ENCODE measurements at places on chromosomes 3 and 15. TPM values are rescaled to one million over a fixed set of nuclear protein-coding genes. Genes with fewer than 3 reads are reported as not detected.

GRCh38 chr3:48118322-48118721, 69.9 kb downstream of the CDC25A start:
- no peak for DNase-seq

DNA sequence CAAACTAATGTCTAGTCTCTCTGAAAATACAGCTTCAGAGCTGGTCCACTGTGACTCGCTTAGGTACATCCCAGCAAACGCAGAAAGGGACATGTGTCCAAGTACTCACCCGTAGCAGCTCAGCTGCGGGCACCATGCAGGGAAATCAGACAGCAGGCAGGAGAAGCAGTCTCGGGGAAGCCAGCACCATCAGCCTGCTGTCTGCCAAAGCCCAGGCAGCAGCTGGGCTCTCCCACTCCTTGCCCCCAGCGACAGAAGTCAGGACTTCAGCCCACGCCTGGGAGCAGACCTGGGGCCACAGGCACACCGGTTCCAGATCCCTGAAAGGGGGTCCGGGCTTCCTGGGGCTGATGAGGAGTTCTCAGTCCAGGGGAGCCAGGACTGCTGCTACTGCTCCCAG, 34.9 kb downstream of the SEMA5B start:
- DNase-seq: no peak

GOLGA6L2 gene
- total RNA-seq: not detected

- no peak for DNase-seq
These were observed 290.0 kb downstream of the ADAMTSL3 start for GRCh38 chr15:83943849-83944404.

- no peak for DNase-seq
These were observed 81.5 kb downstream of the SLC25A26 start for GRCh38 chr3:66302288-66302687.

PRR20G gene
- not detected for total RNA-seq

DNA sequence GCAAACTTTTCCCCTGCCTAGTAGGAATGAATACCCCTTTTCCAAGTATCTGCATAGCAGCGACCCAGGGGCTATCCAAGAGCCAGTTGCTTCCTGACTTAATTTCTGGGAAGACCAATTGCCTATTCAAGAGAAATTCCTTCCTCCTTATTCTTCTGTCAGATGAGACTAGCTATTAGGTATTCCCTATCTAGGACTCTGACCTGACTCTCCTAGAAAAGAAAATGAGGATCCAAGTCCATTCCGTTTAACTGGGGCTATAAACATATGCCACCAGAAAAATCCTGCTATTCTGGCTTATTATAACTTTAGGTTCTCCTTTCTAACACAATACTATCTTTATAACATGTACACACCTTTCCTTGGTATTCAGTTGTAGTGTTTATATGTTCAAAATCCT, 1.7 kb downstream of the HHLA2 start:
- no peak for DNase-seq

- no peak for DNase-seq
These were observed 29.7 kb upstream of the NR2F2 start for GRCh38 chr15:96300836-96301235.

- DNase-seq: no peak
These were observed 273.4 kb downstream of the TLE3 start for GRCh38 chr15:69824075-69824876.

SAXO2 gene
- total RNA-seq: 4.0 TPM

- DNase-seq: peak; percentile 3
These were observed 393.2 kb downstream of the SOX2 start for GRCh38 chr3:182104881-182105280.

BDH1 gene
- total RNA-seq: 7.9 TPM

C3orf49 gene
- total RNA-seq: not detected

DNA sequence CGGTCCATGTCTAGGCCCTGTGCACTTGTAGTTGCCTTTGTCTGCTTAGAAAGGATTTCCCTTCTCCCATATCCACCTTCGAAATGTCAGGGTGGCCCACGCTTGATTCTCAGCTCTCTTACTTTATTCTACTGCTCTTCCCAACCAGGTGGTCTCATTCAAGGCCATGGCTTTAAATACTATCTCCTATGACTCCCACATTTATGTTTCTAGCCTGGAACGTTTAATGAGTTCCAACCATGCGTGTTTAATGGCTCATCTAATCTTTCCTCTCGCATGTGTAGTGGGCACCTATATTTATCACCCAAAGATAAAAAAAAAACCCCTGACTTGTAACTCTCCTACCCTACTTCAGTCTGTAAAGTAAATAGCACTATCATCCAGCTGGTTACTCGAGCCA, 727.2 kb upstream of the CFAP20DC start:
- no peak for DNase-seq

DNA sequence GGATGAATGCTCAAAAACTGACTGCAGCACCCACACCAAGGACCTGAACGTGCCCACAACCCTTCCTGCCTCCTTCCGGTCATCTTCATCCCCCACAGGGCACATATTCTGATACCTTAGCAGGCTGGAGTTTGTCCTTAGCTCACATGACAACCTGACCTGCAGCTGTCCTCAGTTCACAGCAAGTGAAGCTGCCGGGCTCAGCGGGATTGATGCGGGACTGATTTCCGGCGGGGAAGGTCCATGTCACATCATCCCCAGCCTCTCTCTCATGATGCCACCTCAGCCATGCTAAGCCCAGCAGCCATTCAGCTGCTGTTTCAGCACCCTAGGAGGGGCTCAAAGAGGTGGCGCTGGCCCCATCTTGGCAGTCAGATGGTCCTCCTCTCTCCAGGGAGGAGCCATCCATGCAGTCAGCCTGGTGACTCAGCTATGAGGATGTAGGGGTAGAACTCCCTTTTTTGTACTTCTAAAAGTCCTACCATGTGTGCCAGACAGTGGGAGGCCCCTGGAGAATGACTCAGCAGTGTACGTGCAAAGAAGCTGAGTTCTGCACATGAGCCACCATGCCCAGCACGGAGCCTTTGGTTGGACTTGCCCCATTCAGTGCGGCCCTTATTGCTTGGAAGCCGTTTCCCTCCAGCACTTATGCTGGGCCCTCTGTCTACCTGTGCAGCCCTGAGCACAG, 9.5 kb downstream of the CA12 start:
- peak; percentile 84 for DNase-seq

DNA sequence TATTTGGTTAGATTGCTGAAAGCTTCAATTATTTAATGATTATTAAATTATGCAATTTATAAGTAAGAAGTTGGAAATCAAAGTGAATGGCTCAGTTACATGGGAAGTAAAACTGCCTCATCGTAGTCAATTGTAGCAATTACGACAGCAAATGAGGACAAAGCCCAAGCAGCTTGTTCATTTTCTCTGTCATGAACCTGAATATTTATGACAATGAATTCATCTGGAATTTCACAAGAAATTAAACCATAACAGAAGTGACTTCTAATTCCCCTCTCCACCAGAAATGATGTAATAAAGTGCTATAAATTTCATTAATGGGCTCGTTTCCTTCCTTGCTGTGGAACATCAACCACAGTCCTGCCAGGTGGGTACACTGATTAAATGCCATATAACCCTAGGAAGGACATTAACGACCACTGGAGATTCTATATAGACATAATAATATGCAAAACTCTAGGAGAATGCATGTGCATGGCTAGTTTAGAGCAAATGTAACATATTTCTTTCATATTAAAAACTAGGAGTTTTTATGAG, 273.8 kb upstream of the DCBLD2 start:
- no peak for DNase-seq

SLC6A11 gene
- 0.05 TPM for total RNA-seq

- no peak for DNase-seq
These were observed at the start of gene CHST13 for GRCh38 chr3:126523745-126524428. CHST13 (plus strand) TSS chr3:126524155; CDS start chr3:126524333, 178 bp downstream.

TGM4 gene
- 0.05 TPM for total RNA-seq

- no peak for DNase-seq
These were observed 878.5 kb downstream of the ROBO1 start for GRCh38 chr3:78889348-78889747.

DNA sequence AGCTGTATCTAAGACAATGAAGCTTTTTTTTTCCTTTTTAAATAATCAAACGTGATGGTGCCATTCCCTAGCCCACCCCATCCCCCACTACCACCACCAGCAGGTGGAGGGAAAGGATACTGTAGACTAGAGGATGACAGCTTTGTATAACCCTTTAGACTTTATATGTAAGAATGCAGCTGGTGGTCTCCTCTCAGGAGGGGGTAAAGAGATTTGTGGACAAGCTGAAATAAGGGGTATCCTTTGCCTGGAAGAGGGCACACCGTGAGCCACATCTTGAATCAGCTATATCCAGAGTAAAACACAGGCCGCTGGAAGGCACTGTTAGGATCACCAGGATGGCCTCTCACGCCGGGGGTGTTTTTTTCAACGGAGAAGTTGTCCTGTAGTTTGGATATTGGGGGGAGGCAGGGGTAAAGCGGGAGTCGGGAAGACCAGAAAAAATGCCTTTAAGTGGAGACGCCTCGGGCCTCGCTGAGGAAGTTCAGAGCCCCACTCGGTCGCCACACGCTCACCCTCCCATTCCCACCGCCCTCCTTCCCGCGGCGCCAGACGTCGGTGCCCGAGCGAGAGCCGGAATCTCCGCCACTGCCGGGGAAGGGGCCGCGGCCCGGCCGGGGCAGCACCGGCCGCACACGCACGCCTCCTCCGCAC, 986 bp downstream of the KPNA4 start:
- DNase-seq: peak; percentile 28

GRCh38 chr3:193701953-193702635, 109.1 kb downstream of the OPA1 start:
- no peak for DNase-seq

DNA sequence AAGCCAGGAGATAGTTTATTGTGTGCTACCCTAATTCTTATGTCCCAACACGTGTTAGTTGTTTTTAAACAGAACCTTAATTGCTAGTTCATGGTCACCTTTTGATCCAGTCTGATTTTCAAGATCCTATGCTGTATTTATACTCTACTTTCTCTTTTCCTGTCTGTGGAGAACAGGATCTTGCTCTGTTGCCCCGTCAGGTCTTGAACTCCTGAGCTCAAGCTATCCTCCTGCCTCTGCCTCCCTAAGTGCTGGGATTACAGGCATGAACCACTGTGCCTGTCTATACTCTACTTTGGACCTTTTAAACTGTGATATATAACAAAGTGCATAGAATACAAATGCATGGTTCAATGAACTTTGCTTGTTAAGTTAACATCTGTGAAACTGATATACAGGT, 44.7 kb upstream of the TSC22D2 start:
- DNase-seq: no peak

SEC22A gene
- total RNA-seq: 23.4 TPM

DNA sequence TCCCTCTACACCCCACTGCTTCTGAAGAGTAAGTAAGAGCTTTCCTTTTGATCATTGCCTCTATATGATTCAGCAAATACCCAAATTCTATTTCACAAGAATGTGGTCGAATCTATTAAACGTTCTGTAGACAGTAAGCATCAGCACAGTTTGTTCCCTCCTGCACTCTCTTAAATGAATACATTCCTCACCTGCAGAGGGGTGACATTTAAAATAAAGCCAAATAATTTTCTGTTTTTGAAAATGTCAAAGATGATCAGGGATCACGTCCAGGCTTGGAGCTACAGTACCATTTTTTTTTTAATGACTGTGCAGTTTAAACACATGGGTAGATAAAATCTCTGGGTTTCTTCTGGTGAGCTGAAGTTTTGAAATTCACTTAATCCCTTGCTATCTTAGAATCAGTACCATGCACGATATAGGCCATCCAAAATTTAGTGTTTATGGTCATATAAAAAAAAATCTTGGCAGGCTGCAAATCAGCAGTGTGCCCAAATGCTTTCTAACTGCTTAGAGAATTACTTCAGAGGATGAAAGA, 12.8 kb downstream of the PYDC2 start:
- no peak for DNase-seq

GRCh38 chr3:29789686-29790085, 508.8 kb downstream of the RBMS3 start:
- DNase-seq: no peak

SYNPR gene
- total RNA-seq: not detected

GRCh38 chr15:38088971-38089370, 154.5 kb downstream of the TMCO5A start:
- DNase-seq: no peak

WDR93 gene
- total RNA-seq: 0.05 TPM

DNA sequence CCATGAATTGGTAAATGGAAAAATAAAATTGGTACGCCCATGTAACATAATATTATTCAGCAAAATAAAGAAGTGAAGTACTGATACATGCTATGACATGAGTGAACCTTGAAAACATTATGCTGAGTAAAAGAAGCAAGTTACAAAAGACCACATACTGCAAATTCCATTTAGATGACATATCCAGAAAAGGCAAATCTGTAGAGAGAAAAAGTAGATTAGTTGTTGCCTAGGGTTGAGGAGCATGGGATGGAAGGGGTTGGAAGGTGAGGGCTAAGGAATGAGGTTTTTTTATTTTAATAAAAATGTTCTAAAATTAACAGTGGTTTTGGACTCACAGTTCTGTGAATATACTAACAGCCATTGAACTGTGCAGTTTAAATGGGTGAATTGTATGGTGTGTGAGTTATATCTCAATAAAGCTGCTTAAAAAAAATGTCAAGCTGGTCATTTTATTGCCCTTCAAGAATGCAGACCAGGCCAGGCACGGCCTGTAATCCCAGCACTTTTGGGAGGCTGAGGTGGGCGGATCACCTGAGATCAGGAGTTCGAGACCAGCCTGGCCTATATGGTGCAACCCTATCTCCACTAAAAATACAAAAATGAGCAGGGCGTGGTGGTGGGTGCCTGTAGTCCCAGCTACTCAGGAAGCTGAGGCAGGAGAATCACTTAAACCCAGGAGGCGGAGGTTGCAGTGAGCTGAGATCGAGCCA, 8.1 kb upstream of the DLG1 start:
- no peak for DNase-seq

SLC9C1 gene
- not detected for total RNA-seq

GRCh38 chr3:98545940-98546339, 14.2 kb downstream of the GPR15 start:
- DNase-seq: no peak

DNA sequence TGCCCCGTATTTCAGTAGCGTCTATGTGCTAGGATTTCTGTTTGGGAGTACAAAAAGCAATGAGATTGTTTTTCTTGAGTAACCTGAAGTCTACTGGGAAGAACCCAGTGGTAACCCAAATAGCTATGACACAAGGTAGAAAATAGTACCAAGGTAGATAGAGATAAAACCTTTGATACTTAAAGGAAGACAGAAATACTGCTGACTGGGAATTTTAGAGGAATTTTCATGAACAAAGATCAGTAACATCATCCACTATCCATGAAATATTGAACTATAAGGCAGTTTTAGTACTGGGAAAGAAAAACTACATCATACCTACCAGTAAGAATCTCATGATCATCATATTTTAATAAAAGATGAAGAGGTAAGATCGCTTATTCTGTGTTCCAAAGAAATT, 489.8 kb downstream of the LPP start:
- no peak for DNase-seq

DNA sequence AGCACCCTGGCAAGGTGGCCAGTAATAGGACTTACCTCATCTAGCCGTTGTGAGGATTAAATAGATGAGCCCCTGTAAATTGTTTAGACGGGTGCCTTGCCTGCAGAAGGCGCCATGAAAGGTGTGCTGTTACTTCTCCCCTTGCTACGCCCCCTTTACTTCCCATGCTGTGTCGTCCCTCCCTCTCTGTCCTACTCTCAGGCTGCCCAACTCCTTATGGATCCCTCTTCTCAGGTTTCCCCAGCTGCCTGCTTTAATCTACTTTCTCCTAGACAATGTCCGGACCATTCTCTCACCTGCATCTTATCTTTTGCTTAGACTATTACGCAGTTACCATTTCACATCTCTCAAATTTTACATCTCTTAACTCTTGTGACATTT, 1.7 kb upstream of the FBXW12 start:
- DNase-seq: no peak

- DNase-seq: no peak
These were observed 39.1 kb downstream of the SYNM start for GRCh38 chr15:99143655-99144610.

Data from SJSA1 (cell line).